Small intestine (tissue), 16 donors: ENCODE measurements at places on chromosomes 2 and 18. TPM values are rescaled to one million over a fixed set of nuclear protein-coding genes. Genes with fewer than 3 reads are reported as not detected.

DNA sequence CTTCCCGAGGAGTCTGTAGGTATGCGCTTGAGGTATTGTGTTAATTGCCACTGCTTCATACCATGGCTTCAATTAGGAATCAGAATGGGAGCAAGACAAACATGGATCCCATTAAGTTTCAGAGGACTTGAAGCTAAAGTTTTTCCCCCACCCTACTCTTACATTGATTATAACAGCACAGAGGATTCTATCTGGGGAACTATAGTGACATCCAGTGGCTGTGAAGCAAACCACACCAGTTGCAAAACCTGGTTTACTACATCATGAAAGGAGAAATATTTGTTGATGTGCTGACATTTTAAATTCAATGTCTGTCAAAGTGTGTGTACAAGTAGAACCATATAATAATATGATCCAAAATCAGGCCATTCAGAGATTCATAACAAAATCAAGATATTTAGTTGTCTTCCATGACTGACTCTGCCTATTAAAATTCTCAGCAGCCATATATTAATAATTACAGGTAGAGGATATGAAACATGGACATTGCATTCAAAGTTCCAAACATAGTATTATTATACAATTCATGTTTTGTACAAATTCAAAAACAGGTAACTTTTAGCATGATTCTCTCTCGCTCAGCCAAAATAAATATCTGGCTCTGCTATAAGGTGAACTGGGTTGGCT is 82.9 kb downstream of the GRB14 start:
- DNase-seq = peak; percentile 47

DNA sequence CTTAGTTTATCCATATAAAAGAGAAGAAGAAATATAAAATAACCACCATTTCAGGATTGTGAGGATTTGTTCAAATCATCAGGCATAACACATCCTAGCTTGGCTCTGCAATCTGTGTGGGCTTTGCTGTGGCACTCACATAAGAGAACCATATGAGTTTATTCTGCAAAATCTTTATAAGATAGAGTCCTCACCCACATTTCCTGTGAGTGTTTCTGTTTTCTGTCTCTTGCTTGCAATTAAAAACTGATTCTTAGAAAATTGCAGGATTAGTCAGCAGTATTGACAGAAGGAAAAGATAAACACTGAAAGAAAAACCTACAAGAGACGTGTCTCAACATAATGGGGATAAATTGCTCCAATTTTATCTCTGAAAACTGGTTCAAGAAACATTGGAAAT is 258.5 kb downstream of the RND3 start:
- no peak for DNase-seq

- peak; percentile 44 for DNase-seq
Measured at GRCh38 chr2:193482557-193482956, 1287.8 kb upstream of the TMEFF2 start.

- DNase-seq = no peak
Measured at GRCh38 chr18:70907673-70908072, 618.8 kb downstream of the SOCS6 start.

DNA sequence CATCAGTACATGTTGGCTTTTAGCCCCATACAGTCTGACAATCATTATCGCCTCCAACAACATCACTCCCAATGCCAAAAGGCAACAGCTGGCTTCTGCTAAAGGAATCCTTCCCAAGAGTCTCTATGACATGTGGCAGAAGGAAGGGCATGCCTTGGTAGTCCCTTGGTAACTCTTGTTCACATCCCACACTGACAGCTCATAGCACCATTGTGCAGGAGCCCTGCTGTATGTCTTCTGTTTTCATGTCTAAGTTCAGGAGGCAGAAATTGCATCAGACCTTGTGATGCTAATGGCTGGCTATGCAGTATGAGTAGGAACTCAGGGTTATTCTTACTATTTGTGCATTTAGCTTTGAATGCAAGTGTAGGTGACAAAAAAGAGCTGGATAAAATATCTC is 392.1 kb downstream of the PTH2R start:
- no peak for DNase-seq

- DNase-seq = no peak
Measured at GRCh38 chr2:237782181-237782580, 16.4 kb upstream of the RBM44 start.

GRCh38 chr2:219798430-219798829 is 171.0 kb downstream of the SLC4A3 start:
- no peak for DNase-seq

GRCh38 chr18:4641771-4642368 is 186.8 kb upstream of the DLGAP1 start:
- no peak for DNase-seq

- no peak for DNase-seq
Measured at GRCh38 chr18:25449046-25449445, 97.1 kb upstream of the ZNF521 start.

- DNase-seq = no peak
Measured at GRCh38 chr2:227846831-227847230, 24.6 kb upstream of the DAW1 start.

DNA sequence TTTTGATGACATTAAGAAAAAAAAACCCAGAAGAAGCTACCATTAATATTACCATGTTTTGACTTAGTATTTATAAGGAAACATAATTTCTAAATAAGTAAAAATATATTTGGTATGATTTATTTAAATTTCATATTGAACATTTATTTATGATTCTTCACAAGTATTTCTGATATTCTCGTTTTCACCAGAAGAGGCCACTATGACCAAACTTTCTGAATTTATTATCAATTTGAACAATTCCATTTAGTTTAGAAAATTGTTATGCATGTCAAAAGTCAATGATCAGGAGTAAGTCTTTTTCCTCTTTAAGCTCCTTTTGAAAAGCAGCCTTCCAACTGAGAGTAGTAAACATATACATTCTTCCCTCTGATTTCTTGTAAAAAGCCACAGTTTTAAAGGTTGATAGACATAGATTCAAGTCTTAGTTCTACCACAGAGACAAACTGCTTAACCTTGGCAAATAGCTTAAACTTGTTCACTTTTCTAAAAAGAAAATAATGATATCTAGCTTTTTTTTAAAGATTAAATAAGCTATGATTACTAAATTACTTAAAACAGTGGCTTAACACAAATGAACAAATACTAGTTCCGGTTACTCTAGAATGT is 329.9 kb downstream of the TRIB2 start:
- peak; percentile 6 for DNase-seq

DNA sequence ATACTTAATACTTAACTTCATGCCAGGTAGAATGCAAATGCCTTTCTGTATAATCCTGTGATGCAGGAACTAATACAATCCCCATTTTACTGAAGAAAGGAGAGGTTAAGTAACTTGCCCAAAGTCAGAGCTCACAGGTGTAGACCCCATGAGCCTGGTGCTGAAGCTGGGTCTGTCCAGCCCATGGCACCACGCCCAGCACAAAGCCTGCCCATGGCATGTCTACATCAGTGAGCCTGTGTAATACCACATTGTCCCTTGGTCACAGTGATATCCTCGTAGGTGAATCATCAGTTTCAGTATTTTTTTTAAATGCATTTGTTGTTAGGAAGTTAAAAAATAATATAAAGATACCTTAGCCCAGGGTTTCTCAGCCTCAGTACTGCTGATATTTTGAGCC is 69.9 kb upstream of the MCFD2 start:
- DNase-seq = no peak

GRCh38 chr2:114405247-114406116 is 37.0 kb upstream of the DPP10 start:
- no peak for DNase-seq

GRCh38 chr18:79871026-79871390 is 73.3 kb downstream of the KCNG2 start:
- DNase-seq = no peak

GRCh38 chr2:98569197-98569793 is 39.0 kb downstream of the COA5 start:
- peak; percentile 23 for DNase-seq

DNA sequence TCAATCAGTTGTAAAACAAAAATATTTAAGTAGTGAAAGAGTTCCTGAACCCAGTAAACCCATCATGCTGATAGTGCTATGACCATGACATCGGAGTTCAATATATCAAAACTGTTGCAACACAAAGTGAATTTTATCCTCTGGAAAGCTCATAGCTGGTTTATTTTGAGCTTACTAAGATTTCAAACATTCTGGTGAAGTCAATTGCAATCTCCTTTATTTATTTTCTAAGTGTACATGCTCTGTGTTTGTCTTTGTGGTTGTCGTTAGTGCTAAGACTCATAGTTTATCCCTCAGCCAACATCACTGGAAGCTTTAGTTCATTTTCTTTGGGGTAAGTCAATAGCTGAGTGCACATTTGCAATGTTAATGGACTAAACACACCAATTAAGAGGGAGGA is 91.9 kb downstream of the QPCT start:
- no peak for DNase-seq

- no peak for DNase-seq
Measured at GRCh38 chr2:105425936-105426625, 27.2 kb upstream of the FHL2 start.

DNA sequence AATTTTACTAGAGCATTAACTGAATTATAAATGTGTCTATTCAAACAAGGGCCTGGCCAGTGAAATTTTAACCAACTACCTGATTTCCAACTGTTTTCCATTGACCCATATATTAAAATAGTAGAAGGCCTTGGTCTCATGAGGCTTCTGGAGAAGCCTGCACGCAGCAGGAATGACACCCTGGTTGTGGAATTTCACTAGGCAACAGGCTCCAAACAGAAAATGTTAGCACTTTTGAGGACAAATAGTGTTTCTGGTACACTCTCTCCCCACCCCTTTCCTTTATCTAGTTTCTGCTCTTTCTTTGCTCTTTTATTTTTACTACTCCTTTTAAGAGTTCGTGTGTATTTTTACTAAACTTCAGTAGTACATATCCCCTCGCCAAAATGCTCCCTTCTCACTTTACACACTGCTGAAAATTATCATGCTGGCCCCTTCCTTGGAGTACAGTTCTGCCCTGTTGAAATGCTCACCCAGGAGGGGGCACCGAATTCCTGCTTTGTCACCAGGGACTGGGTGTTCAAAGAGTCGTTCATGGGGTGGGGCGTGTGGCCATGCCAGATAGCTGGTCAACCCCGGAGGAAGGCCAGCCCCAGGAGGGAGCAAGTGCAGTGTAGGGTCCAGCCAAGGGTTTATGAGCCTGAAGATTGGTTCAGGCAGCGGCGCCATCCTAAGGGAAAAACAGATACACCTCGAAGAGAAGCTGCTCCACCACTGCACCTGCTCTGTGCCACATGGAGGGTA is 22.1 kb upstream of the COL6A3 start:
- DNase-seq = no peak

DNA sequence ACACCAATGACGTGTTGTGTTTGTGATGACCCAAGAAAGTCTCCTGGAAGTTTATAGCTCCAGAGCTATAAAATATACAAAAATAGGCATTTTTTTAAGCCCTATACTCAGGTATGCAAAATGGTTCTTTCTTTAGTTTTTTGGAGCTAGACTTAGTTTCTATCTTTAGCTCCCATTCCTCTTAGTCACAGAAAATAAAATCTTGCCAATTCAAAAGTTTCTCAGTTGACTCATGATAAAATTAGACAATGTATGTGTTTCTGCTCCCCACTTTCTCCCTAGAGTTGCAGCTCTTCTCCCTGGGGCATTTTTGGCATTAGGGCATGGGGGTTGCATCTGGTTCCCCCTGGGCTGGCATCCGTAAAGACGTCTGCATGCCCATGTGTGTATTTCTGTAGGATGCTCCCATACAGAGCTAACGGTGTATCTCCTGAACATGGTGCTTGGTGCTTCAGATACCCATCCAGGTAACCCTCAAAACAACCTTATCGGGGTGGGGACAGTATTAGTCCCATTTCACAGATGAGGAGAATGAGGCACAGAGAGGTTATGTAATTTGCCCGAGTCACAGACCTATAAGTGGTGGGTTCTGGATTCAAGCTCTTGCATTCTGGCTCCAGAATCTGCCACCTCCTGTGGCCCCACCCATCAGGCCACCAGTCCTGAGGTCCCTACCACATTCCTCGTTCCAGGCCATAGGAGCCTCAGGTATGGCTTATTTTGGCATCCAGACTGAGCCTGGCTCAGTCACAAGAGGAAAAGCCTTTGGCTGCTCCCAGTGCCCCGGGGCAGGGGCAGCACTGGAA is 43.1 kb upstream of the ASAP2 start:
- DNase-seq = no peak

DNA sequence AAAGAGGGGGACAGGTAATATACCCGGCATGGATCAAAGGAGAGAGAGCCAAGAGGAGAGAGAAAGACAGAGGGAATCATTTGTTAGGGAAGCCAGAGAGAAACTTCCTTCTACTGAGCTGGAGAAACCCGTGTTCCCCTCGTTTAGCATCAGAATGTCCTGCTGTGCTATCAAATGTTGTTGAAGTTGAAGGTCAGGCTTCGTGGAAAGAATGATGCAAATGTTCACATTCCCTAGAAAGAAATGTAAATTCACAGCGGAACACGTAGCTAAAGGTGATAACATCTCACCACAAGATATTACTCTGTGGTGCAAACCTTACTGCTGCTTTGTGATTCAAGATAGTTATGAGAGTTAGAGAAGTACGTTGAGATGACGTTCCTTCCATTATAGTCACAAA is 258.1 kb downstream of the LNPK start:
- no peak for DNase-seq

GRCh38 chr2:118925981-118926380 is 16.0 kb upstream of the MARCO start:
- no peak for DNase-seq

GRCh38 chr2:55152475-55153412 is 79.3 kb downstream of the CLHC1 start:
- DNase-seq = no peak

GRCh38 chr2:202592566-202592965 is 42.2 kb upstream of the FAM117B start:
- DNase-seq = no peak

SCN7A gene
- polyA plus RNA-seq = 3.2 TPM

HNRNPLL gene
- 17.3 TPM for polyA plus RNA-seq

SMYD1 gene
- polyA plus RNA-seq = 1.6 TPM

KCNIP3 gene
- 1.4 TPM for polyA plus RNA-seq

FZD7 gene
- polyA plus RNA-seq = 10.9 TPM

AQP12A gene
- 4.6 TPM for polyA plus RNA-seq

HSPE1 gene
- 232 TPM for polyA plus RNA-seq

COLEC12 gene
- 0.27 TPM for polyA plus RNA-seq

BUB1 gene
- polyA plus RNA-seq = 20.2 TPM
